ENCODE measurements at places on chromosomes 2 and 18.

GRCh38 chr2:8654041-8654440 is 27.8 kb upstream of the ID2 start:
- DNase-seq: no peak

DNA sequence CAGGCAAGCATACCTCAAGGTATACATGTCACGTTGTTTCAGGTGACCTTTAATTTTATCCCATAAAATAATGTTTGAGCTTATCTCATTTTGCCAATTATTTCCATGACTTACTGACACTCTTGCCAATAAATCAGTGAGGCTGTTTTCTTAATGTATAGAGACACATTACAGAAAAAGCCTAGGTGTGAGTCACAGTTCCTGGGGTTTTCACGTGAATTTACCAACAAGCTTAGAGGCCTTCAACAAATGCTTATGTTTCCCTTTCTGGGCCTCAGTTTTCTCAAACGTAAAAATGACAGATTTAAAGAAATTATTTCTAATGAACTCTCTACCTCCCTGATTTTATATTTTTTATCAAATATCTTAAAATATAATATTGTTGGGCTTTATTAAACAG is 517.5 kb upstream of the SPHKAP start:
- no peak for DNase-seq

GRCh38 chr18:58161659-58162058 is 117.6 kb downstream of the NEDD4L start:
- no peak for DNase-seq

- no peak for DNase-seq
Observed at GRCh38 chr2:59312029-59312428, 1070.9 kb upstream of the FANCL start.

GRCh38 chr2:163171786-163172530 is 333.4 kb upstream of the KCNH7 start:
- DNase-seq: no peak

- DNase-seq: no peak
Observed at GRCh38 chr2:197322724-197323720, 12.4 kb upstream of the ANKRD44 start.

- no peak for DNase-seq
Observed at GRCh38 chr2:187874786-187875185, 320.6 kb upstream of the TFPI start.

DNA sequence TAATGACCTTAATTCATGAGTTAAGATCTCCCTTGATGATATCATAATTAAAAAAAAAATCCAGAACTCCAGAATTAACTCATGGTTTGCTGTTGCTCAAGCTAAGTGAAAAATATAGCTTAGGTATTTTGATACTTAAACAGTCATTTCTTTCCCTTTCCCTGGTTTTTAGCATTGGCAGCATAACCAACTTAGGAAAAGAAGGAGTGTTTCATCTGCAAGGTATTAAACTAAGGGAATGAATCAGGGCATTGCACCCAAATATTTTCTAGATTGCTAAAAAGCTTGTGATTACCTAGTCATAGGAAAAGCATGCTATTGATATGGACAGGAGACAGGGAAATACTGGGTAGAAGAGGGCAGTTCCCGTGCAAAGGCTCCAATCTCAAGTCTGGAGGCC is 207.2 kb downstream of the LRP1B start:
- DNase-seq: no peak

- no peak for DNase-seq
Observed at GRCh38 chr2:227872676-227873075, 1.2 kb downstream of the DAW1 start.

DNA sequence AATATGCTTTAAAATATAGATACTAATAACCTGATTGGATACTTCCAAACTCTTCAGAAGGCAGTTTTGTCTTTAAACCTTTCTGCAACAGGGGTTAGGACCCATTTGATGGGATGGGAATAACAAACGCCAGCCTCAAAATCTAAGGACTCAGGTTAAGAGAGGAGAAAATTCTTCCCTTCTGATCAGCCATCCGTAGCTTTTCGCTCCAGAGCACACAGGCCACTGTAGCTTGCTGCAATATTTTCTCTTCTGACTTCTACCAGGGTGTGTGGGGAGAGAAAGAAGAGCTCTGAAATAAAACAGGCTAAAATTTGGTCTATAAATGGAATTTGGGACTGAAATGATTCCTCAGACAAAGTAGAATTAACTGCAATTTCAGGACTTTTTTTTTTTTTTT is 95.1 kb downstream of the ALPK2 start:
- no peak for DNase-seq

DNA sequence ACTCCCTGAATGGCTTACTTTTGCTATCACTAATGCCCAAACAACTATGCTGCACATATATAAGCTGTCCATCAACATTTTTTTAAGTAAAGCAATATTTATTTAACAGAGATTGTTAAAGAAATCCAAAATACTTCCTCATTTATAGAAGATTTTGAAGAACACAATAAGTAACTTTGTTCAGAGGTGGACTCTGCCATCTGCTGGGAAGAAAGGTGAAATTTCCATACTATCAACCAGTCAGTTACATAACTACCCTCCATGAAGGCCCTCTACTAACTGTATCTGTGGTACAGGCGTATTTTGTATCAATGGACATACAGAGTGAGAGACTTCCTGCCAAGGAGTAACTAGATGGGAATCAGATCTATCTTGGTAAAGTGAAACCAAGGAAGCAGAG is 106.0 kb downstream of the DTNB start:
- DNase-seq: no peak

DNA sequence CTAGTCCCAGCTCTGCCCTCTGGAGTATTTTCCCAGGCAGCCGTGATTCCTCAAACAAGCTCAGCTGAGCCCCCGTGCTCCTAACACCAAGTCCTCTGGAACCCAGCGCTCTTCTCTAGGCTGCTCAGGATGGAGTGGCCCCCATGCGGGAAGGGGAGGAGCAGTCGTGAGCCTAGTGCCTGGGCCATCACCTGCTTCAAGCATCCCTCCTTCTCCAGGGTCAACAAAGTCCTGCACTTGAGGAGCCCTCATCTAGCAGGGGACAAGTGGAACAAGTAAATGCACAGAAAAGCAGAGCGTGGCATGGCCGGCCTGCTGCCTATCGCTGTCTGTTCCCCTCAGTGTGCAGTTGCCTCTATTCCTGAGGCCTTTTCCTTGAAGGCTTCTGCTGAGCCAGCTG is 168.6 kb downstream of the INHBB start:
- DNase-seq: no peak

- DNase-seq: no peak
Observed at GRCh38 chr2:223740679-223741078, 96.7 kb downstream of the AP1S3 start.

DNA sequence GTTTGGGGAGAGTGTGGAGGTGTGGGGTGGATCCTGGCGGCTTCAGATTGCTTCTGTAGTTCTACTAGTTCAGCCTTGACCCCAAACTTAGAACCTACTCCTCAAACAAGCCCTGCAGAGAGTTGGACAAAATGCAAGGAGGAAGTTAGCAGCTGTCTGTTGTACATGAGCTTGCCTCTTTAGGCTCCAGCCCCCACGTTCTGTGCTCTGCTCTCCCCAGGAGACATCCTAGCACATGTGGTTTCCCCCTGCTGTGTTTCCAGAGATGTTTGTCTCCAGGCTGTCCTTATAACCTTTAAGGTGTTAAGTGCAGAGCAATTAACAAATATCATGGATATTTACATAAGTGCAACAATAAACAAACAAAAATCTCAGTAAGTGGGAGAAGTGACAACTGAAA is 111.1 kb downstream of the ACOXL start:
- no peak for DNase-seq

DNA sequence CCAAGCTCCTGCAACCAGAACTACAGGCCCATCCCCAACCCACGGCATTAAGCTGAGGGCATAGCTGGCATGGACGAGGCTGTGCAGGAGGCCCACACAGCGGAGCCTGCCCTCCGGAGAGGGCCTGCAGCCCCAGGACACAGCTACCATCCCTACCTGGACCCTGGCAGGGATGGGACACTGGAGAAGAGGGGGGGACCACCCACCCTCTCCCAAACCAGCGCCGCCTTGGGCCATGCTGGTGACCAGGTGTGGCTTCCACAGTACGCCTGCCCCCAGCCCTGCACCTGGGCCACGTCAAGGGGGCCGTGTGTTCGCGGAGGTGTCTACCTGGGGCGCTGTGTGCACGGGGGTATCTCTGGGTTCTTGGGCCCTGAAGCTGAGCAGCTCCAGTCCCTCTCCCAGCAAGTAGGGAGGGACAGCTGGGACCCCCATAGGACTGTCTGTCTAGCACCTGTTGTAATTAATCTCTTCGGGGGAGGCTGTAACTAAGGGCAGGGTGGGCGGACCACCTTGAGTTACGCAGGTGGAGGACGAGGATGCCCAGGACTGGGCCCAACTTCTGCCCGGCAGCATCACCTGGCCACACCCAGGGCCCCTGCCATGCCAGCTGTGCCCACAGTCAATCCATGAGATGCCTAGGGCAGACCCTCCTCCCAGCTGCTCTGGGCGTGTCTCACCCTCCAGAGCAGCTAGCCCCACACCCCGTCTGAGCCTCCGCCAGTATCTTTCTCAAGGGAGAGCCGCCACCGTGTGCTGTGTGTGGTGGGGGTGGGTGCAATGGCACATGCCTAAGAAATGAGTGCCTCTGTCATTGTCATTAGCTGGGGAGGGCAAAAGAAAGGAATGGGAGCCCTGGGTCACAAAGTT is 18.3 kb downstream of the HS6ST1 start:
- DNase-seq: no peak

DNA sequence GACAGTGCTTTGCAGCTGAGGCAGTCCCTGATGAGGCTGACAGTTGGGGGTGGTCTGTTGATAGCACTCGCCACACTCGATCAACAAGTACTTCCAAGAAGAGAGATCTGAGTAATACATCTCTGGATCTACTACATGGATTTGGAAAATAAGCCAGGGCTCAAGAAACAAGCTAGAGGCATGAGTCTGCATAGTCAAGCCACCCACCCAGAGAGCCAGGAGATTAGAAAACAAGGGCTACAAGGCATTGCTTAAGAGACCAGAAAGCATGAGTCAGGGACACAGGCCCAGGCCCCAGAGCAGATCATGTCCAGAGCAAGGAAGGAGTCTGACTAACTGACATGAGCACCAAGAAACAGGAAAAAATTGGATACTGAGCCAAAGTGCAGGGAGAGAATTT is 196.9 kb upstream of the CWC22 start:
- no peak for DNase-seq

- DNase-seq: no peak
Observed at GRCh38 chr2:224769489-224769888, 53.3 kb upstream of the CCDC195 start.

DNA sequence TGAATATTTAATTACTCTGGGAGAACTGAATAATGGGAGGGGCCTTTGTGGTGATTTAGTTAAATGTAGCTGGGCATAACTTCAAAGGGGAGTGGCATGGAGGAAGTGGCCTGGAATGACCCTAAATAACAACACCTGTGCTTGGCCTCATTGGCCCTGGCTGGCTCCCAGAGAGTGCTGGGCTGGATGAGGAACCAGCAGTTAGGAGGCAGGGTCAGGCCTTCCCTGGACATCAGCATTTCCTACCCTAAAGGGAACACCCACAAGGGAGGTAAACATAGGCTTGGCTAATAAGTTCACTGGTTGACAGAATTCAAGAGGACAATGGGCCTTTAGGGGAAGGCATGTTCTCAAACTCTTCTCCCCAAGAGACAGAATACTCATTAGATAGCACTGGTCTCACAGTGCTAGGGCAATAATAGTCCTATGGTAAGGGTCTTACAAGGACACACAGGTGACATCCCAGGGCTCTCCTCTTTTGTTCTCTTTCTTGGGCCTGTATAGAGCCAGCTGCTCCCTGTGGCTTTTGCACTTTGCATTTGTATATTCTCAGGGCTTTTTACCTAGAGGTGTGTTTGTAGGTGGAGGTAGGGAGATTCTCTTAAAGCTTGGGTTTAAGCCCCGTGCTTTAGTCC is 106.8 kb downstream of the ZNF519 start:
- DNase-seq: no peak

DNA sequence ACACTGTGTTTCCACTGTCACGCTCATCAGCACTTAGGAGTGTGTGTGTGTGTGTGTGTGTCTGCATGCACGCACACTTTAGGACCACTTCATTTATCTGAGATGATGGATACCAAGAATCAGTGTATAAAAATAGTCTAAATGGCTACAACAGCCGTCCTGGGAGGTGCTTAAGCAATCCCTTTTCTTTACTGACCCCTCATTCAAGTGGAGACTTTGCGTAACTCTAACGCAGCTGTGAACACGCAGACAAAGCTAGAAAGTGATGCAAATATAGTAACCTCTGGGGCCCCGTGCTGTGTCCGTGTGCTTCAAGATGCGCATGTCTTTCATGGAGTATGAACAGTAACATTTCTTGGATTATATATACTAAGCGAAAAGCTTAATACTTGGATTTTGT is 40.4 kb upstream of the RBM44 start:
- DNase-seq: no peak

GRCh38 chr2:138504546-138505235 is 3.1 kb downstream of the SPOPL start:
- DNase-seq: no peak

DNA sequence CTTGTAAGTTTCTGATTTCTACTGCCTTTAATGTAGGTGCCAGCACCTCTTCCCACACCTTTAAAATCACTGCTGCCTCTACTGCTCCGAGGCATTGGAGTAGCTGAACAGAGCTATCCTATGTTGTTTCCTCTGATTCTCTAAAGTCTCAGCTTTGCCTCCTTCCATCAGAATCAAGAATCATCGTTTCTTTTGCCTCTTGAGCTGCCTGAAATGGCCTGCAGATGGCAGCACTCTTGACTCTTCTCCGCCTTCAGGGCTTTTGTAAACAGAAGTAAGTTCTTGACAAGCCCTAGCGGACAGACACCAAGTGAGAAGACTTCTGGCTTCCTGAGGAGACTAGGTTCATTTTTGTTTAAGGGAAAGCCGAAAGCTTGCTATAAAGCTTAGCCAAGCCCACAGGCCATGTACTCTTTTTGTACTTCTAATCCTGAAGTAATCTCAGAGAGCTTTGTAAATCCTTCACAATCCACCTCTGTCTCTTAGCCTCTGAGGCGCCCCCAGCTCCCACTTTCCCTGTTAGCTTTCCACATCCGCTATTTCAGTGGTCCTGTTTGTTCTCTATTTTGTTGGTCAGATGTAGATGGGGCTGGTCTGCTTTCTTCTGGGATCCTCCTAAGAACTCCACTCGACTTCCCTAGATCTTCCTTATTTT is 48.4 kb downstream of the GTF3C3 start:
- DNase-seq: peak; percentile 27

DNA sequence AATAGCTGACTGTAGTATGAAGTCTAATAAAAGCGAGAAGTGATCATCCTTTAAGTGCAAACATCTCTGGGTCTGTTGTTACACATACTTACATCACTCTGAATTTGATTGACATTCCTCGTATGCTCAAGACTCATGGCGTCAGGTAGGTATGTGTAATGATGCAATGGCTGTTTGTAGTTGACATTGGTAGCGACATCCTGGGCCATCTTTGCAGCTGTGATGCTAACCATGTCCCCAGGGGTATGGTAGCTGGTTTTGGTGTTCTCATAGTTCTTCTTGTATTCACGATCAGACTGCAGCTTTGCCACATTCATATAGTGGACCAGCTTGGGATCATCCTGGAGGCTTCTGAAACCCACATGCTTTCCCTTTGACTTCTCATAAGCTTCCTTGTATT is 62.0 kb downstream of the NEB start:
- DNase-seq: no peak

GRCh38 chr2:100309973-100310719 is 12.2 kb downstream of the LONRF2 start:
- DNase-seq: no peak
